Activated T-helper 2 cell treated with anti-CD3 and anti-CD28 coated beads, Interferon-gamma antibody, Interleukin-2, Interleukin-4, amounts not matched to agents 10 μg/mL and 5 μg/mL and 100 μg/mL, durations not matched to agents 14 hours and 24 hours and 36 hours (primary cell): ENCODE measurements at places on chromosomes 7 and 10. TPM values are rescaled to one million over a fixed set of nuclear protein-coding genes. Genes with fewer than 3 reads are reported as not detected.

GRCh38 chr10:71205468-71205867 lies 6.9 kb upstream of the UNC5B start:
- no peak overlapping the region for H3K27ac ChIP-seq
- no peak overlapping the region for H3K4me3 ChIP-seq
- H3K36me3 ChIP-seq, result no peaks in the 10 kb centered on the region
- peaks cover 29% of the 10 kb centered on the region for H3K27me3 ChIP-seq
- DNase-seq, result no peak

The TYSND1 gene
- 12.5 and 13.6 TPM in 2 replicates for total RNA-seq

DNA sequence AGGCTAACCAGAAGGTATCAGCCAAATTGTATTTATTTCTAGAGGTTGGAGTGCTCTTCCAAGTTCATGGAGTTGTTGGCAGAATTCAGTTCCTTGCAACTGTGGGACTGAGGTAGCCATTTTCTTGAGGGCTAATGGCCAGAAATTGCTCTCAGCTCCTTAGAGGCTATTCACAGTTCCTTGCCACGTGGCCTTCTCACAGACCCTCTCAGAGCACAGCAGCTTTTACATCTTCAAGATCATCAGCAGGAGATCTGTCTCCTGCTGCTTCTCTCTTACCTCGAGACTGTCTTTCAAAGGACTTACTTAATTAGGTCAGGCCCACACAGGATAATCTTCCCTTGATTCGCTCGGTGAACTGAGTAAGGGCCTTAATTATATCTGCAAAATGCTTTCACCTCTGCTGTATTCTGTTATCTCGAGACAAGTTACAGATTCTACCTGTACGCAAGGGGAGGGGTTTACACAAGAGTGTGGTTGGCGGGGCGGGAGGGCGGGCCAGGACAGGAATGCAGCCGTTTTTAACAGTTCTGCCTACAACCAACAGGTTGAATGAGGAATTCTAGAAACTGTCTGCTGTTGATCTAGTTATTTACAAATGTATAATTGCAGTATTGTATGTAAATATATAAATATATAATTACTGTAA lies 15.0 kb downstream of the MIOS start:
- H3K27me3 ChIP-seq, result no peaks in the 10 kb centered on the region
- H3K27ac ChIP-seq, result no peak overlapping the region
- H3K36me3 ChIP-seq, result peaks cover 18% of the 10 kb centered on the region
- no peak for DNase-seq
- peaks cover 1% of the 10 kb centered on the region for H3K4me1 ChIP-seq

The SAMD9 gene
- 9.3 and 9.4 TPM in 2 replicates for total RNA-seq

The CAMK2B gene
- 1.9 and 2.1 TPM in 2 replicates for total RNA-seq

The NEBL gene
- 0.30 and 0.43 TPM in 2 replicates for total RNA-seq

The TDRD1 gene
- 0.11 and 0.30 TPM in 2 replicates for total RNA-seq

- no peak overlapping the region for H3K4me3 ChIP-seq
- DNase-seq, result no peak
- no peaks in the 10 kb centered on the region for H3K36me3 ChIP-seq
- peaks cover 27% of the 10 kb centered on the region for H3K27me3 ChIP-seq
These were observed 37.9 kb downstream of the JAZF1 start for GRCh38 chr7:28142650-28143049.

DNA sequence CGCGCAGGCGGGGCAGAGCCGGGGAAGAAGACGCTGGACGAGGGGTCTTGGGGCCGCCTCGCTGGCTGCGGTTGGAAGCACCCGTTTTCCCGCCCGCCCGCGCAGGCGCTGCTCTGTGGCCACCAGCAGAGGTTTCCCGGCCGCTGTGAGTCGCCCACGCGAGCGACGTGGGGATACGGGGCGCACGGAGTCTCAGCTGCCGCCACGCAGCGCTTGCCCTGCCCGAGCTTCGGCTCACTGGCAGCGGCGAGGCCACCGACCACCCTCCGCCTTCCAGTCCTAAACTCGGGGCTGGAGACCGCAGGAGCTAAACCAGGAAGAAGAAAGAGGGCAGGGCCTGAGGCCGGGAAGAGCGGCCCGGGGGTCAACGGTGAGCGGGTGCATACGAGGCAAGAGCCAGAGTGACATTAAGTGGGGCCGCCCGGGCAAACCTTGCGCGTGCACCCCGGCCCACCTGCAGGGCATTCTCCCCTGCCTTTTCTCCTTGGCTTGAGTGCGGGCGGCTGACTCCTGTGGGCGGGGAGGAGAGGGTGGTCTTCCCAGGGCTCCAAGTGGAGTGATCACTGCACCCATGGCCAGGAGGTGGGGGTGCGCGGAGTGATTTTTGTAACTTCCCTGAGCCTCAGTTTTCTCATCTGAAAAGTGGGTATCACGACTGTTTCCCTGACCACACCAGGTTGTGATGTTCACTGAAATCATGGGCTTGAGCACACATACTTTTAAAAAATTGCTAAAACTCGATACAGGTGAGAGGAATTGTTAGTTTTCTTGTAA lies 7.1 kb upstream of the EMX2 start:
- peaks cover 79% of the 10 kb centered on the region for H3K27me3 ChIP-seq
- DNase-seq, result no peak
- H3K27ac ChIP-seq, result no peak overlapping the region

- no peaks in the 10 kb centered on the region for H3K36me3 ChIP-seq
- H3K27me3 ChIP-seq, result no peaks in the 10 kb centered on the region
- DNase-seq, result no peak
- H3K4me1 ChIP-seq, result peaks cover 7% of the 10 kb centered on the region
- H3K4me3 ChIP-seq, result no peak overlapping the region
These were observed 154.1 kb upstream of the MTPN start for GRCh38 chr7:136131304-136131630.

The TET1 gene
- total RNA-seq, result 1.5 and 1.6 TPM in 2 replicates

The GDF2 gene
- total RNA-seq, result not detected in 2 replicates

- H3K4me1 ChIP-seq, result peaks cover 34% of the 10 kb centered on the region
- no peak overlapping the region for H3K27ac ChIP-seq
- H3K27me3 ChIP-seq, result no peaks in the 10 kb centered on the region
- H3K36me3 ChIP-seq, result no peaks in the 10 kb centered on the region
- no peak for DNase-seq
These were observed 64.1 kb downstream of the ZMIZ1 start for GRCh38 chr10:79132681-79133381.

- H3K4me3 ChIP-seq, result no peak overlapping the region
- no peak overlapping the region for H3K27ac ChIP-seq
- DNase-seq, result no peak
- no peaks in the 10 kb centered on the region for H3K36me3 ChIP-seq
These were observed 6.9 kb upstream of the ZKSCAN1 start for GRCh38 chr7:100008525-100008924.

The FLNC gene
- total RNA-seq, result not detected in 2 replicates

GRCh38 chr10:6232225-6232807 lies 29.6 kb downstream of the PFKFB3 start:
- H3K27me3 ChIP-seq, result no peaks in the 10 kb centered on the region
- DNase-seq, result no peak
- H3K4me1 ChIP-seq, result peaks cover 6% of the 10 kb centered on the region
- no peak overlapping the region for H3K4me3 ChIP-seq

GRCh38 chr10:48446785-48447184 lies 140.3 kb downstream of the MAPK8 start:
- H3K27me3 ChIP-seq, result no peaks in the 10 kb centered on the region
- no peaks in the 10 kb centered on the region for H3K4me1 ChIP-seq
- DNase-seq, result no peak
- no peaks in the 10 kb centered on the region for H3K36me3 ChIP-seq
